ENCODE measurements at places on chromosomes 16 and 17.
A peak's percentile ranks its signal among the peaks of the same experiment; 100 is the strongest.

- DNase-seq = no peak
These were observed 19.5 kb downstream of the PCTP start for GRCh38 chr17:55770196-55770870.

DNA sequence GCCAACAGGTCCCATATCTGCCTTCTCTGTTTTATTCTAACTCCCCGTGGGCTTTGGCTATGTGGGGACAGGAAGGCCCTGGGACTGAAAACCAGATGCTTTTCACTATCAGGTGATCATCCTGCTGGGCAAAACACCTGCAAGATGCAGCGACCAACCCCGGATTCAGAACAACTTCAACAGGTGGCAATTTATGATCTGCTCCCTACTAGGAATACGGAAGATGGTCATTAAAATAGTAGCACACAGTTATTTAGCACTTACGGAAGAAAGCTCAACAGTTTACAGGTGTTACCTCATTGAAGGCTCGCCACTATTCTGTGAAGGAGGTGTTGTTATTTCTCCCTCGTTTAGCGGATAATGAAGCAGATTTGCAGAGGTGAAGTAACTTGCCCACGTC lies 7.8 kb upstream of the SLC5A11 start:
- DNase-seq = no peak

GRCh38 chr16:25279491-25279890 lies 21.8 kb upstream of the ZKSCAN2 start:
- DNase-seq = no peak

DNA sequence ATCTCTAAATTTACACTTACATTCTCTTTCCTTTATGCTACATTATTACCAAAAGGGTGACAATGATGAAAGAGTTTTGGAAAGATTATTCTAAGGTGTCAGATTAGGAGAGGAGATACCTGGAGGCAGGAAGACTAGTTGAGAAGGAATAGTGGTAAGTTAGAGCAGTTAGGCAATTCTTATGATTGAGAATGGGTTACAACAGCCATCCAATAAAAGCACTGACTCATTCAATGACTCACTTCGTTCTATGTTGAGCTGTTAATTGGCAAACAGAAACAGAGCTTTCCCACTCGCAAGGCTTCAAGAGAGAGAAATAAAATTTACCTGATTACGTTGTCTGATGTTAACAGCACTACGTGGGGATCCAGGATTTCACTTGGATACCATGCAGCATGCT lies 5.8 kb downstream of the NUP88 start:
- DNase-seq = no peak

GRCh38 chr17:2814481-2815341 lies 18.5 kb downstream of the RAP1GAP2 start:
- DNase-seq = no peak

- DNase-seq = no peak
These were observed 152.9 kb downstream of the CBLN1 start for GRCh38 chr16:49128740-49129139.

GRCh38 chr17:82291582-82292250 lies 18.2 kb upstream of the CSNK1D start:
- DNase-seq = no peak

- no peak for DNase-seq
These were observed 7.0 kb downstream of the MT2A start for GRCh38 chr16:56615353-56615752.

GRCh38 chr17:19304209-19304608 lies 58.3 kb downstream of the B9D1 start:
- DNase-seq = peak; percentile 84

- no peak for DNase-seq
These were observed 16.8 kb downstream of the SDR42E1 start for GRCh38 chr16:81994485-81994884.

DNA sequence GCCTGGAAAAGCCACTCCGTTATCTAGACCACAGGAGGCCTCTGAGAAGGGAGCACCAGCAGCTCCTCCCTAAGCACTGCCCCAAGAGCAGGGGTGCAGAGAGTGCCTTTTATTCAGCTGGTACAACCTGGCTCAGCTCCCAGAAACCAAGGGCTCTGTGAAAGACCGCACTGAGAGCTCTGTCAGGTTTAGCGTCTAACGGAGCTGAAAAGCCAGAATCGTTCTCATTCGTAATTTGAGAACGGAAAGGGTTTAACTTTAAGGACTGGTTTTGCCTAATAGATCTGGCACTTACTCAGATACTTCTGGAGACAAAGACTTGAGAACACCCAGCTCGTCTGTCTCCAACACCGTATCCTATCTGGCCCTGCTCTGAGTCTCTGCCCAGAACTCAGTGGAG lies 13.5 kb downstream of the MPG start:
- no peak for DNase-seq

DNA sequence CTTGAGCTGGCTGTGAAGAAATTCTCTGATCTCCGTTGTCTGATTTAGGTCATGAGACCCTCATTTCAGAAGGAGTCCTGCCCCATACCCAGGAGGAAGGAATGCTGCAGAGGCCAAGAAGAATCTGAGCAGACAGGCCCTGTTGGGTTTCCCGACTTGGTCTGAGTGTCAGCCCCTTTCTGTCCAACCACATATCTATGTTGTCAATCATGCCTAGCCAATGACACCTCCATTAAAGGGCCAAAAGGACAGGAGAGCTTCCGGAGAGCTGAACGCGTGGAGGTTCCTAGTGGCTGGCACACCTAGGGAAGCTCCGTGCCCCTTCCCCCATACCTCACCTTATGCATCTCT lies 37.8 kb downstream of the PIMREG start:
- DNase-seq = no peak

DNA sequence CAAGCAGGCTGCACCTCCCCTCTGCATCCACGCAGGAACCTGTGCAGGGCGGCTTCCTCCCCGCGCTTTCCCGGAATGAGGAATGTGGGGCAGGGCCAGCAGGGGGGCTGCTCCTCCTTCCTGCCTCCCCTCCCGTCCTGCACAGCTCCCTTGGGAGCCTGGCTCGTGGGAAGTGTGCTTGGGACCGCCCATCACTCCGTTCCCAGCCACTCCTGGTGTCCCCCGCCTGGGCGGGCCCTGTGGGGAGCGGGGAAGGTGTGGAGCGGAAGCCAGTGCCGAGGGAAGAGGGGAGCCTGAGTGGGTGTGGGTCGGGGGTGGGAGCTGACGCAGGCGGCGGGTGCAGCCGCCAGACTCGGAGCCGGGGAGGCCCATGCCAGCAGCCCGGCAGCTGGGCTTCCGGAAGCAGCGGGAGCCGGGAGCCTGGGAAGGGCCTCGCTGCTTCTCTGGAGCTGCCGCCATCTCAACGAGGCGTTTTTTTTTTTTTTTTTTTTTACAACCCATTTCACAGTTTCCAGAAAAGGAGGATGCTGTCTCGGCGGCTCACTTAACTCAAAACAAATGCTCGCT lies 24.1 kb downstream of the BAHCC1 start:
- peak; percentile 98 for DNase-seq

DNA sequence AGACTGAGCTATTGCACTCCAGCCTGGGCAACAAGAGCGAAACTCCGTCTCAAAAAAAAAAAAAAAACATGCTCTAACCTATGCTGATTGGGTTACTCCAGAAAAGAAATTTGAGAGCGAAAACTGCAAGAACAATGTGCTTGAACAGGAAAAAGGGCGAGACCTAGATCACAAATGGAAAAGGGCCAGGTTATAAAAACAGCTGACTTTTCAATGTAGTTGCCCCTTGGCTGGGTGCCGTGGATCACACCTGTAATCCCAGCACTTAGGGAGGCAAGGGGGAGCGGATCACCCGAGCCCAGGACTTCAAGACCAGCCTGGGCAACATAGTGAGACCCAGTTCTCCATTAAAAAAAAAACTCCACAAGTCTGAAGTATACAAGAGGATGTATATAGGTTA lies 48.8 kb downstream of the MRM3 start:
- no peak for DNase-seq

GRCh38 chr16:70421473-70422311 lies 17.2 kb downstream of the ST3GAL2 start:
- no peak for DNase-seq

Data from posterior vena cava (tissue), 2 donors.